ENCODE measurements at places on chromosomes 16 and 17.

DNA sequence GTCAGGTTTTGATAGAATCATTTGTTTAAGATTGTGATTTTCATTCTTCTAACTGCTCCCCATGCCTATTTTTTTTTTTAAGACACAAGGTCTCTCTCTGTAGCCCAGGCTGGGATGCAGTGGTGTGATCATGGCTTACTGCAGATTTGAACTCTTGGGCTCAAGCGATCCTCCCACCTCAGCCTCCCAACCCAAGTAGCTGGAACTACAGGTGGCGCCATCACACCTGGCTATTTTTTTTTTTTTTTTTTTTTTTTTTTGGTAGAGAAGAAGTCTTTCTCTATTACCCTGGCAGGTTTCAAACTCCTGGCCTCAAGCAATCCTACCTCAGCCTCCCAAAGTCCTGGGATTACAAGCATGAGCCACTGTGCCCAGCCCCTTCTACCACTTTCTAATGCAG lies 223.3 kb downstream of the CBLN1 start:
- DNase-seq, result no peak

GRCh38 chr17:74260525-74260850 lies 13.5 kb upstream of the DNAI2 start:
- no peak for DNase-seq

GRCh38 chr17:81579821-81580321 lies 27.7 kb upstream of the FAAP100 start:
- no peak for DNase-seq

DNA sequence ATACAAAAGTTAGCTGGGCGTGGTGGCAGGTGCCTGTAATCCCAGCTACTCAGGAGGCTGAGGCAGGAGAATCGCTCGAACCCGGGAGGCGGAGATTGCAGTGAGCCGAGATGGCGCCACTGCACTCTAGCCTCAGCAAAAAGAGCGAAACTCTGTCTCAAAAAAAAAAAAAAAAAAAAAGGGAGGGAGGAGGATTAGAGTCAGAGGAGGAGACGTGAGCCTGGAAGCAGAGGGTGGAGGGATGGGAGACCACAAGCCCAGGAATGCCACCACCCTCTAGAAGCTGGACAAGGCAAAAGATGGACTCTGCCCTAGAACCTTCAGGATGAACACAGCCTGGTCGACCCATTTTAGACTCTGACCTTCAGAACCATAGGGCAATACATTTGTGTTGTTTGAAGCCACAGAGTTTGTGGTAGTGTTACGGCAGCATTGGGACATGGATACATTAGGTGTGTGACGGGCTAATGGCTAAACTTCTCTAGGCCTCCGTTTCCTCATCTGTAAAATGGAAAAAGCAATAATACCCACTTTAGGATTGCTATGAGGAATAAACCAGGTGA lies 2.1 kb upstream of the SMIM22 start:
- DNase-seq, result no peak

- DNase-seq, result no peak
Observed at GRCh38 chr17:9658593-9659211, 13.4 kb downstream of the USP43 start.

GRCh38 chr16:11135464-11135973 lies 120.5 kb downstream of the SOCS1 start:
- DNase-seq, result no peak
